ENCODE measurements at places on chromosomes 7 and 10.

DNA sequence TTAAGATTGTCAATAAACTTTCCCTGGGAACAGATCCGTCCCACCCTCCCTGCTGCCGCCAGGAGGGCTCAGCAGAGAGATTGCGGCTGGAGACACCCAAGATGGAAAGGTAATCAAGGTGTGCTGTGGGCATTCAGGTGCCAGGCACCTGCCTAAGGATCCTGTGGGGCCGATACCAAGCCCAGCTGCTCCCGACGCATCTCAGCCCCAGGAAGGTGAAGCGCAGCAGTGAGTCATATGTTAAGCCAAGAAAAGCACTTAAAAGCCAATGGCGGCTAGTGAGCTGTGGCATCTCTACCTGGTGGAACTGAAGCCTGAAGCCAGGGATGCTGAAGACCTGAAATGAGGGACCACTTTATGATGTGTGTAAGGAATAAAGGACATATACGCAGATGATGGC, 6.1 kb downstream of the WDR86 start:
- no peak for DNase-seq

- DNase-seq = no peak
Measured at GRCh38 chr10:75205908-75206307, 4.7 kb upstream of the VDAC2 start.

- DNase-seq = no peak
Measured at GRCh38 chr10:8049045-8049864, 5.2 kb upstream of the GATA3 start.

DNA sequence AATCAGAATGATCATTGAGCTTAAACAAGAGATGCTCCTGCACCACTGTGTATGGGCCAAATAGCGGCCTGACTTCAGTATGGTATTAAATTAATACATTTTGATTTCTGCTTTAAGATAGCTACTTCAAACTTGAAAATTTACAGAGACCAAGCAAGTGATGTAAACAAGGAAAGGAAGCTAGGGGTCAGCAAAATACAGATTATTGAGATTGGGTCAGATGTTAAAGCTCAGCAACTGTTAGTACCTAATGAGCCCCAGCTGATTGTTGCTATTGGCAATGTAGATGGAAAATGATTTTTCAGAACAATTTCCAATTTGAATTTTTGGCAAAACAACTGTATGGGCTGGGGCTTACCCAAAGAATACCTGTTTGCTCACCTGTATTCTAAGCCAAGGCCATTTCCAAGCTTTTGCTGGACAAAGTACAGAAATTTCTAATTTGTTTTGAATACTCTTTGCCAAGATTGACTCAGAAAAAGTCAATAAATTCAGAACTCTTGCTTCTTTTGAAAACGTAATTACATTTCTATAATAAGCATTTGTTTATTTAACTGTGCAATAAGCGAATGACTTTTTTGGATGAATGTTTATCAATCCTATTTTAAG, 23.0 kb upstream of the DLD start:
- no peak for DNase-seq

DNA sequence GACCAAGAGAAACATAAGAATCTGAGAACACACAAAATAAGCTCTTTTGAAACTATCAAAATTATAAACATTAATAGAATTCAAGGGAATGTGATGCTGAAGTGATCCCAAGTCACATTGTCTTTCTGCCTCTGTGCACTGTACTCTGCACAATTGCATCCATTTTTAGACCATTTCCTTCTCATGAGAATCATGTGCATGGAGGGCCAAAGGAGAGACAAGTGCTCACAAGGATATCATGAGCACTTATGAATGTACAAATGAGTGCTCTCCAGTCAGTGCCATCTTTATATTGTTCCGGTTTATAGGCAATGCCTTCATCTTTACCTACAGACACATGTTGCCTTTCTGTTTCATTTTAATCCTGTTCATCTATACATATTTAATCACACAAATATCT, 36.9 kb downstream of the MET start:
- DNase-seq = no peak

DNA sequence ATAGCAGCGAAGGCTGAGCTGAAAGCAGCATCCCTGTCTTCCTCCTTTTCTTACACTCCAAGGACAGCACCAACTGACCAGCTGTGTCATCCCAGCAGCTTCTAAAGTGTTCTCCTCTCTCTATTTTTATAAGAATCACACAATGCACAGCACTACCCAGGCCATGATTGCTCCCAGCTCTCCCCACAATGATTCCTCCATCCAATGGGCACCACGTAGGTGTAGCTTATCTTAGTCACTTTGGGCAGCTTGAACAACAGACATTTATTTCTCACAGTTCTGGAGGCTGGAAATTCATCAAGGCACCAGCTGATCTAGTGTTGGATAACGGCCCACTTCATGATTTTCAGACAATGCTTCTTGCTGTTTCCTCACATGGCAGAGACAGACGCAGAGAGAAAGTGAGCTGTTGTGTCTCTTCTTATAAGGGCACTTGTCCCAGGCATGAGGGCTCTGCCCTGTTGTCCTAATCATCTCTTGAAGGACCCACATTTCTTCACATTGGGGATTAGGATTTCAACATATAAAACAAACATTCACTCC, 92.0 kb upstream of the CDC14C start:
- no peak for DNase-seq

DNA sequence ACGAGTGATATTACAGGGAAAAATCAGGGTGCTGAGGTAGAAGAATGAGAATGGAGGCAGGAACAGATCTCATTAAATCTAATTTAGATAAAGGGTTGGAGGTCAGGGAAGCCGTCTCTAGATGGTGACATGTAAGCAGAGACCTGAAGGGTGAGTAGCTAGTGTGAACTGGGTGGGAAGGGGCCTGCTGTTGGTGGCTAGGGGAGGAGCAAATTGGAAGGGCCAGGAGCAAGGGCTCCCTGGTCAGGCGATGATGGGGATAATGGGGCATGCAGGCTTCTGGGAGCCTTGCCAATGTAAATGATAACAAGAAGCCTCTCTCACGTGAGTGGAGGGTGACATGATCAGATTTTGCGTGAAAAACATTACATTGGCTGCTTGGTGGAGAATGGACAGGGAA, 76.3 kb downstream of the WDFY4 start:
- DNase-seq = no peak

DNA sequence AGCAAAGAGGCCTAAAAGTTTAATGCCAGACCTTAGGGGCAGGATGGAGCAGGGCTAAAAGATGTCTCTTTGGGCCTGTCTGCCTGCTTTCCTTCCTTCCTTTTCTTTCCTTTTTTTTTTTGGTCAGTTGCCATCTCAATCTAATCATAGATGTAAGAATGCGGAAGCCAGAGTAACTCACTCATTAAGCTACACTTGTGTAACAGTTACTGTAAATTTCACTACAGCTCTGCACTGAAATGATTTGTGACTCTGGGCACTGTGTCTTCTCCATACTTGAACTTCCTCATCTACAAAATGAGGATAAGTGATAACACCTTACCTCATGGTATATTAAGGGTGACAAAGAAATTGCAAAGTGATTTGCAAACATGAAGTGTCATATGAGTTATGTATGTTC, 75.5 kb upstream of the AGK start:
- DNase-seq = no peak

- DNase-seq = peak; percentile 54
Measured at GRCh38 chr10:43890124-43890523, 241.4 kb upstream of the ZNF32 start.

GRCh38 chr7:32502728-32503127, 7.4 kb downstream of the AVL9 start:
- DNase-seq = no peak

GRCh38 chr10:125068406-125068805, 92.0 kb downstream of the CTBP2 start:
- DNase-seq = no peak

GRCh38 chr10:69088801-69089501, 1.0 kb downstream of the SRGN start:
- DNase-seq = peak; percentile 85

DNA sequence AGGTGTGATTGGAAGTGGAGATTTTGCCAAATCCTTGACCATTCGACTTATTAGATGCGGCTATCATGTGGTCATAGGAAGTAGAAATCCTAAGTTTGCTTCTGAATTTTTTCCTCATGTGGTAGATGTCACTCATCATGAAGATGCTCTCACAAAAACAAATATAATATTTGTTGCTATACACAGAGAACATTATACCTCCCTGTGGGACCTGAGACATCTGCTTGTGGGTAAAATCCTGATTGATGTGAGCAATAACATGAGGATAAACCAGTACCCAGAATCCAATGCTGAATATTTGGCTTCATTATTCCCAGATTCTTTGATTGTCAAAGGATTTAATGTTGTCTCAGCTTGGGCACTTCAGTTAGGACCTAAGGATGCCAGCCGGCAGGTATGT, 13.6 kb downstream of the STEAP2 start:
- no peak for DNase-seq

GRCh38 chr10:1724921-1725488, 12.3 kb downstream of the ADARB2 start:
- DNase-seq = no peak

- DNase-seq = no peak
Measured at GRCh38 chr7:125279961-125280360, 350.3 kb upstream of the POT1 start.

- no peak for DNase-seq
Measured at GRCh38 chr7:55966851-55967250, 2.5 kb downstream of the NIPSNAP2 start.

DNA sequence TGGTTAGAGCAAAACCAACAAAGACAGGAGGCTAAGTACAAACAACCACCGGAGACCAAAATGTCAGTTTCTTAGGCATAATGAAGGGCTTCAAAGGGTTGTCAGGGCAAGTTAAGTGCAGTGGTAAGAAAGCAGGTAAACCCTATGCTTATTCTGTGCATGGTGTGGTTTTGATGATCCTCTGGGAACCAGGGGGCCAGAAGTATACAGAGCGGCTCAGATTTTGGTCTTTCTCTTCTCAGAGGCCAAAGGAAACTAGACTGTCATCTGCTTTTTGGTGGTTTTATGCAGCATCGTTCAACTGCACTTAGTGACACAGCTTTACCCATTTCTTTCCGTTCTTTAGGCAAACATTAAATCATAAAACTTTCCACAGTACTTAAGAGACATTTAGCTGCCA, 332.7 kb upstream of the CELF2 start:
- no peak for DNase-seq

DNA sequence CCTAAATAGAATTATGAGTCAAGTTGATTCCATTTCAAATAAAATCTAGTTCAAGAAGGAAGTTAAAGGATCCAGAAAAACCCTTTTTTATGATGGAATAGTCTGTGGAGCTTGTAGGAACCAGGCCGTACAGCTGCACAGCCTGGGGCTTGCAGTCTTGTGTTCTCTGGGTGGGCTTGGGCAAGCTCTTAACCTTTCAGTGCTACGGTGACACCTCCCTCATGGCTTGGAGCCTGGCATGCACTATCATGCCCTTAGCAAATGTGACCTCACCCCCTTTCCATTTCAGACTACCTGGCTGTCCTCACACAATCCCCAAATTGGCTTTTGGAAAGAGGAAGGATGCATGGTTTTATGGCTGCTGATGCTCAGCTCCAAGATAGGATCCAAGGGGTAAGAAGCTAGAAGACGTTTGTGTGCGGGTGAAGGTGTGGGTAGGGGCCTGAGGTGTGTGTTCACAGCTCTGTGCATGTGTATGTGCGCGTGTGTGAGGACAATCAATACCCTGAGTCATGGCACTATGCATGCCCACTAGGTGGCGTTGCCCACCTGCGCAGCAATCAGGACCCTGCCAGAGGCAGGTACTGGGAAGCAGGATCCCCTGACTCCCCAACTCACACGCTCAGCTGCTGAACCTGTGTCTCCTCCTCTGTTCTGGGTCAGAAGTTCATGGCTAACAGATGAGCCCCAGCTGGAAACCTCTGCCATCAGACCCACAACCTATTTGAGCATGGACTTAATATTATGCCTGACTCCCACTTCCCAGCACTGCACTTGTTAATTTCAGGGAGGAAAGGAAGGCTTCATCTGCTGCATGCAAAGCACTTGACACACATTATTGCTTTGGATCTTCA, 113.4 kb downstream of the PTPN20 start:
- DNase-seq = peak; percentile 58

DNA sequence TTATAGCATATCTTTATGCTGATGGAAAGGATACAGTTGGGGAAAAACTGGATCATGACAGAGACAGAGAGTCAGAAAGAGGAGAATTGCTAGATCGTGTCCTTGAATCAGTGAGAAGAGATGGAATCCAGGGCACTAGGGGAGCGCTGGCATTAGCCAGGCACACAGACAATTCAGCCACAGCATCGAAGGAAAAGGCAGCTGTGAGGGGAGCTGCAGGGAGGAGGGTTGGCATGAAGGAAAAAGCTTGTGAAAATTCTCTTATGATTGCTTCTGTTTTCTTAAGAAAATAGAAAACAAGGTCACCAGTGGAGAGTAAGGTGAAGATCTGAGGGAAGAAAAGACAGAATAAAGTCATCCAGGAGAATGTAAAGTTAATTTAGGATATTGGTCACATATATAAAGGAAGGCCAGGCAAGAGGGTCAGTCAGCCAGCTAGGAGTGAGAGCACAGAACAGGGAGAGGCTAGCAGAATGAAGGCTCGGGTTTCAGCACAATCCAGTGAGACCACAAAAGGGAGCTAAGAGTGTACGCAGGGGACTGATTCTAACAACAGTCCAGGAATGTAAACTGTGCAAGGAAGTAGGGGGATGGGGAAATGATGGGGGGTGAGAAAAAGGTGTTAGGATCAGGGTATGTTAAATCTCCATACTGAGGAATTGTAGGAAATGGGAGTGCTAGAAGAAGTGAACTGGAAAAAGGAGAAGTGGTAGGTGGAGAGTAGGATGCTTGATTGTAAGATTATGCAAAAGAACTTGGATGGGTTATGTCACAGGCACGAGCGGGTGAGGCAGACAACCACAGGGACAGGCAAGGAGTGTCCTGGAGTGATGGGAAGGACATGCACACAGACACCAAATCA, 112.0 kb downstream of the RNF32 start:
- DNase-seq = no peak

DNA sequence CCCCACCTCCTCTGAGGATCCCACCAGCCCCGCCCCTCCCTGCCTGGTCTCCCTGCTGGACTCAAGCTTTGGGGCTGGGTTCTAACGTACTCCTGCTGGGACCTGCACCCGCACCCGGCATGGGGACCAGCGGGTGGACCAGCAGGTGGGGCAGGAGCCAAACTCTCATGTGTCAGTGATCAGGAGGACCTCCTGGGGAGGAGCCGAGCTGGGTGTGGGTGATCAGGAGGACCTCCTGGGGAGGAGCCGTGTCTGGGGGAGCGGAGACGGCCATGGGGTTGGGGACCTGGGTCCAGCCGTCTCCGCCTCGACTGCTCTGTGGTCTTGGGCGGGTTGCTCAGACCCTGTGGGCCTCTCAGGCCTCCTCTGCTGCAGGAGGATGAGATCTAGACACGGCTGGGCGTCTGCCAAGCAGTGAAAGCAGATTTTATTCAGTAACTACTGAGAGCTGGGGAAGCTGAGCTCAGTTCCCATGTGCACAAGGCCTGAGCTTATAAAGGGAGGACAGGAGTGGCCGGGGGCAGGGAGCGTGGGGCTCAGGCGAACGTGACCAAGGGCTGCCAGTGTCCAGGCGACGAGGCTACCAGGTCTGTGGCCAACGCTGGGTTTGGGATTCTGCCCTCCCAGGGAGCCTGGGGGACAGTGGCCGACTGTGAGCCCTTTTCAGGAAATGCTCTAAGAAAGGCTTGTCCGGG, 33.6 kb upstream of the UTF1 start:
- DNase-seq = no peak

Data from cardiac fibroblast (primary cell).